NCI-H146 (cell line): ENCODE measurements at places on chromosomes 2 and 18.

DNA sequence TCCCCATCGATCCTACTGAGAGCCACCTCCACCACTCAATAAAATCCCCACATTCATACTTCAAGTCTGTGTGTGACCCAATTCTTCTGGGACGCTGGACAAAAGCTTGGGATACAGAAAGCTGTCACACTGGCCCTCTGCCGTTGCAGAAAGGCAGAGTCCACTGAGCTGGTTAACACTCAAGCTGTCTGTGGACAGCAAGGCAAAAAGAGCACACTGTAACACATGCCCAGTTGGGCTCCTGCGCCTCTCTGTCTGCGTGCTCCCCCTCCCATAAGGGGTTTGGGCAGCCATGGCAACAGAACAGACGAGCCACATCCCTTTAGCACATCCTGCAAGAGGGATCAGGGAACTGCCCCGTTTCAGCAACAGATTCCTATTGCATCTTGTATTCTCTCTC, 106.9 kb upstream of the RGPD4 start:
- DNase-seq: no peak

- DNase-seq: no peak
These were observed 47.7 kb downstream of the RAB10 start for GRCh38 chr2:26081556-26081955.

DNA sequence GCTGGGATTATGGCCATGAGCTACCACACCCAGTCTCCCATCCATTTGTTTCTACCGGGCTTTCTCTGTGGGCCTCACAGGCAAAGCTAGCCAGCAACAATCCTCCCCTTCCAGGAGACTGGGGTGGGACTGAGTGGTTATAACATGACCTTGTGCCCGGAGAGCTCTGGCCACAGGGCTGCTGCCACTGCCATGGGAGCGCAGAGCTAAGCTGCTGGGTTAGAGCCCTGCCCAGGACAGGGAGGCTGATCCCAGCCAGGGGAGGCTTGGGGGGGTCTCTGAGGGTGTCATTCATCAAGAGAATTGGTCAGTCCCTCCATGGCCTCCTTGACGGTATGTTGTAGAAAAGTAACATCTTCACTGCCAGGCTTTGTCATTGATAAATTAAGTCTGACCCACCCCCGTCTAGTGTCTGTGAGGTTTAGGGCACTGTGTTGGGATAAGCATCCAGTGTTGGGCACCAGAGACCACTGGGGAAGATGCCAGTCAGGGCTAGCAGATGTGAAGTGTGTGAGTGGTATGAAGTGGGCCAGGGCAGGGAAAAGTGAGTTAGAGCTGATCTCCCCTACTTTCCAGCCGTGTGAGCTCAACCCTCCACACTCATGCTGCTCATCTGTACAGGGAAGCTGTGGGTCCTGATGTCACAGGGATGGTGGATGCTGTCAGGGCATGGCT, 368.4 kb upstream of the HS6ST1 start:
- no peak for DNase-seq

- no peak for DNase-seq
These were observed 3.1 kb downstream of the ATOH8 start for GRCh38 chr2:85756822-85757435.

DNA sequence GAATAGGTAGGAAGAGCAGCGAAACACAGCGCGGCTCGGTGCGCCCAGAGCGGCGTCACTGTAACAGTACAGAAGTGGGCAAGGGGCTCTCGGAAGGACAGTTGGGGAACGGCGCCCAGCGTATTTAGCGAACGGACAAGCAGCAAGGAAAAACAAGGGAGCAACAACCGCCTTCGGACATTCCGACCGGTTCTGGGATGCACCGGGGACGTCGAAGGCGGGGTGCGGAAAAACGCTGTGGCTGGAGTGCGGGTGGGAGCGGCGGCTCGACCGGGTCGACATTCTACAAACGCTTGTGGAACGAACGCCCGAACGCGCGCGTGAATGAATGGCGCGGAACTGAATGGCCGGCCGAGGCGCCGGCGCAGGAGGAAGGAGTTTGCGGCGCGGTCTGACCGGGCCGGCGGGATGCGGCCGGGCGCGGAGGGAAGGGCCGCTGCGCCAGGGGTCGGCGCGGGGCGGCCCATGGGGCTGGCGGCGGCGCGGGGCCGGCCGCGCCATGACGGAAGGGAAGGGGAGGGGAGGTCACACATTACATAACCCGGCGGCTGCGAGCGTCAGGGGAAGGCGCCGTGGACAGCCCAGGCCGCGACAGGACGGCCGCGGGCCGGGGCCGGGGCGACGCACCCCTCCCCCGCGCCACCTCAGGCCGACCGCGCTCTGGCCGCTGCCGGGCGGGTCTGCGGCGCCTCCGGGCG, 605 bp downstream of the REV1 start:
- DNase-seq: peak; percentile 70
